ENCODE measurements at places on chromosomes 3 and 15.

GRCh38 chr3:171476532-171477102 lies 16.4 kb upstream of the TNIK start:
- no peak for DNase-seq

DNA sequence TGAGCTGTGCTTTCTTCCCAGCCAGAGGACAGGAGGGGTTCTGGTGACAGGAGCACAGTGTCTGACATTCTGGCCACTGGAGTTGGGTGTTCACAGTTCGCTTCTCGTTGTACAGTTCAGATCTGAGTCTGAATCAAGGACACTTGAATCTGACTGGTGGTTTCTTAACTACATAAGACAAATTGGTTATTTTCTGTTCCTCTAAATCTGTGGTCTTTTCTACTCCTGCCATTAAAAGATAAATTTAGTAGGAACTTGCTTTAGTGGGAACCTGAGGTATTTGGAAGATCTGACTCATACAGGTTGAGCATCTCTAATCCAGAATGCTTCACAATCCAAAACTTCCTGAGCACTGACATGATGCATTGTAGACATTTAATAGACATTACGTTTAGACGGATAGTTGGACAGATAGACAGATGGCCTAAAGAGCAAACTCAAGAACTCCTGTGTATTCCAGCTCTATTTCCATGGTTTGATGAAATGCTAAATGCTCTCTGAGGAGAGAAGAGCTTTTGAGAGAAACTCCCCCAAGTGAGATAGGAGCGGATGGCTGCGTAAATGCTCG lies 71.0 kb downstream of the CCK start:
- no peak for DNase-seq

- no peak for DNase-seq
Observed at GRCh38 chr3:62098646-62099365, 274.5 kb downstream of the FEZF2 start.

- DNase-seq: no peak
Observed at GRCh38 chr15:75928680-75929608, 25.3 kb downstream of the FBXO22 start.

GRCh38 chr3:25818335-25818734 lies 28.4 kb downstream of the OXSM start:
- DNase-seq: no peak

- peak; percentile 60 for DNase-seq
Observed at GRCh38 chr15:40787344-40787841, 17.6 kb downstream of the C15orf62 start.

Data from stimulated activated CD4-positive, alpha-beta T cell treated with anti-CD3 and anti-CD28 coated beads, Interleukin-12 subunit alpha, Interleukin-12 subunit beta, amount 100 ng/mL, for 4 hours (primary cell).